GM18507 (cell line): ENCODE measurements at places on chromosomes 7 and 10.

GRCh38 chr10:63455507-63455906, 10.3 kb downstream of the JMJD1C start:
- no peak for DNase-seq

DNA sequence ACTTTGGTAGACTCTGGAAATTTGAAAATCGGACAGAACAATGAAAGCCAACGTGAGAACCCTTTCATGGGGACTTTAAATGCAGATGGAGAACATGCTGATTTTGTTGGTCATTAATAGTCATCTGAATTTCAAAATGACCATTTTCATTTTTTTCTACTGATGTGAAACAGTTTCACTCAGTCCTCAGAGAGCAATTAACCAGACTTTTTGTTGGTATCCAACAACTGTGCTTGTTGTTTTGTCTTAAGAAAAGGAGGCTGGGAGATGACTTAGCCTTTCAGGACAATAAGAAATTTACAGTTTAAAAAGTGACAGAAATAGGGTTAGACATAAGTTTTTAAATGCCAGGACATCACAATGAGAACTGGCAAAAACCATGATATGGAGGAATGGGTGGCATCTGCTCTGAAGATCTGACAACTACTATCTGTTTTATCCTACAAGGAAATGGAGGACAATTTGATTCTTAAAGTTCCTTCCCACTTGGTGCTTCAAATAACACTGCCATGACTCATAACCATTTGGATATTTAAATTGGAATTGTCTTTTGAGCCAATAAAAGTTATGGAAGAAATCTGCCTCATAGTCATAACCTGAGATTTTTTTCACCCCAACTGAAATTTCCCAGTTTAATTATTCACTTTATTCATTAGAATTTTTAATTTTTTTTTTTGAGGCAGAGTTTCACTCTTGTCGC, 87.2 kb upstream of the HPS1 start:
- DNase-seq = no peak

- DNase-seq = no peak
These were observed 2.4 kb downstream of the ACTA2 start for GRCh38 chr10:88949912-88950837.

GRCh38 chr7:73565675-73566340, 8.3 kb upstream of the BCL7B start:
- DNase-seq = no peak

DNA sequence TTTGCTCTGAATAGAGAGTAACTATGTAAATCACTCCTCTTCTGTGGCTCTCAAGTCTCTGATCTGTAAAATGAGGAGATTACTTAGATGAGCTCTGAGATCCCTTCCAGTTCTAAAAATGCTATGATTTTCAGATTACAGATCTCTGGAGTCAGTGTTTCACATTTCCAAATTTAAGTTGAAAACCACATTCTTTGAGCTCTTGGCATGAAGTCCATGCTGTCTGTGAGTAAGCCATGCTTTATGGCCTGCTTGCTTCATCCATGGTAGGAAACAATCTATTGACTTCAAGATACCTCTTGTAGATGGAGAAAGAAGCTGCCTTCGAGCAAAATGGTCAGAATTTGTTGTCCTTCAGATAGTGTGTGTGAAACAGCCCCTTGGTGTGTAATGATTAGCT, 64.9 kb downstream of the CELF2 start:
- no peak for DNase-seq

DNA sequence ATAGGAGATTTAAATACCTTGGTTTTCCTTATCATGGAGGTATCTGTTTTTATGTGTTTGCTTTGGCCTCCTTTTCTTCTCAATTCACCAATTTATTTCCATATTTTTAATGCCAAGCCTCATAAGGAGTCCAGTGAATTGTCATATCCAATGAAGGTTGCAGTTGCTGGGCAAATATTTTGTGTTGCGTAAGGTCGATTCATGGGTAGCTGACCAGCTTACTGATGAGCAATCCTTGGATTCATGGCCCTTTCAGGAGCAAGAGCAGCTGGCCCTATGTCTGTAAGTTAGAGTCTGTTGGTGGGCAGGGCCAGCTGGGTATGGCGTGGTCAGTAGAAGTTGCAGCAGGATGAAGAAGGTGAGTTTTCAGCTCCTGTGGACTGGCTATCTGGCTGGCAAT, 182.9 kb downstream of the PFKFB3 start:
- no peak for DNase-seq

GRCh38 chr10:35204650-35205319, 78.1 kb downstream of the CREM start:
- no peak for DNase-seq

GRCh38 chr7:91291902-91292301, 27.7 kb downstream of the FZD1 start:
- DNase-seq = no peak

- DNase-seq = no peak
These were observed 106.1 kb downstream of the MAD1L1 start for GRCh38 chr7:2126621-2127020.

GRCh38 chr7:158996214-158997109, 140.1 kb downstream of the DYNC2I1 start:
- DNase-seq = no peak

DNA sequence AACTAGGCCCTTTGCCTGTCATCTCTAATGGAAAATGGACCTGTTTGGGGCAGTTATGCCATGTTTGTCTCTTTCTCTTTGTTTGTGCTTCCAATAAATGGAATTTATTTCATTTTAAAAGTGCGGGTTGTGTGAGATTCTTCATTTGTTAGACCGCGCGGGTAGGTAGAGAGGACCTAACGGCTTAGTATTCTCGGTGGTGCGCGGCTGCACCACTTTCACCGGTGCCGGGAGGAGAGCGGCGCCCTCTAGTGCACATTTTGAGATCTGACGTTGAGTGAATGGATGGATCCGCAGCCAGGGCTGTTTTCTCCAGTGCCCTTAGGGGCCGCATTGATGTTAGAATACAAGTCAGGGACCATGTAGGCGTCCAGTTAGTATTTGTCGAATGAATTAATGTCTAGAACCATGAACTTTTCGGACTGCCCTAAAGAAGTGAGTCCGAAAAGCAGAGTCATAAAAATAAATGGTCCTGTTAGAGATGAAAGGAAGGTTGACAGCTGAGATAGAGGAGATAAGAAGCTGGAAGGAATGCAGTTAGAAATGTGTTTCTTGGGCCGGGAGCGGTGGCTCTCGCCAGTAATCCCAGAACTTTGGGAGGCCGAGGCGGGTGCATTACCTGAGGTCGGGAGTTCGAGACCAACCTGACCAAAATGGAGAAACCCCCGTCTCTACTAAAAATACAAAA, 29.3 kb upstream of the GIMAP8 start:
- peak; percentile 76 for DNase-seq

GRCh38 chr10:24569828-24570657, 153.6 kb downstream of the ARHGAP21 start:
- DNase-seq = no peak

DNA sequence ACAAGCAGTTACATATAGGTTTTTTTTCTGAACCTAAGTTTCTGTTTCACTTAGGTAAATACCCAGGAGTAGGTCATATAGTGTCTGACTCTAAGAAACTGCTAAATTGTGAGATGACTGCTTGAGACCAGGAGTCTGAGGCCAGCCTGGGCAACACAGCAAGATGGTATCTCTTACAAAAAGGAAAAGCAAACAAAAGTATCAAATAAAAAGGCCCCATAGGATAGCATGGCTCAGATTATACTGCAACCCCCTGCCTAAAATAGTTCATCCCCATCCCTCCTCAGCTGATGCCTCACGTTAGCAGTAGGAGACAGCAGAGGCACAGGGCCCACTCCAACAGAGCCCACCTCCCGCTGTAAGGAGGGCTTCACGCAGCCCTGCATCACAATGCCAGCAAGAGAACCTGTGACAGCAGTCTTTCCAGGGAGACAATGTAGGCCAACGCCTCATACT, 90.3 kb downstream of the SRPK2 start:
- DNase-seq = no peak

DNA sequence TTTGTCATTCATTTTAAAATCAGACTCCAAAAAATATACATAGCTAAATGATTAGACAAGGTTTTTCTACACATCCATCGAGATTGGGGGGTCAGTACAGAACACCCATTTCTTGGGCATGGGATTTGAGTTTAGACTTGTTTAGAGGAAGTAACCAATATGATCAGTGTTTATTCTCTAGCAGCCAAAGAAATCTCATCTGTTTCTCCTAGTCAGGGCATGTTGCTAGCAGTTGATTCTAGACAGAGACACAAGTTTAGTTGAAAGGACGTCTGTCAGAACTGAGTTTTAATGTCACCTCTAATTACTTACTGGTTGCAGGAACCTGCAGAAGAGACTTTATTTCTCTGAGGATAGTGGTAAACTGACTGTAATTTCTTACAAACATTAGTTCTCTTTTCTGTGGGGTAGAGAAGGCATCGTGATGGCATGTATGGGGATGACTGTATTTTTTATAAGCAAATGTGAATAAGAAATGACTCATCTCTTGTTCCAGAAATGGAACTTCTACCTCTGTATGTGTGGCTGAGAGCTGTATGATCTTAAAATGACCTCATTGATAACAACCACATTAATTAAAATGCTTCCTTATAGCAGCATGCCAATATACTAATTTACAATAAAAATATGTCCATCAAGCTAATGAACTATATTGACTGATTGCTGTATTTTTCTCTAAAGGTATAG, 30.6 kb upstream of the RHOBTB1 start:
- no peak for DNase-seq

GRCh38 chr10:89037096-89037495, 46.5 kb downstream of the FAS start:
- no peak for DNase-seq

DNA sequence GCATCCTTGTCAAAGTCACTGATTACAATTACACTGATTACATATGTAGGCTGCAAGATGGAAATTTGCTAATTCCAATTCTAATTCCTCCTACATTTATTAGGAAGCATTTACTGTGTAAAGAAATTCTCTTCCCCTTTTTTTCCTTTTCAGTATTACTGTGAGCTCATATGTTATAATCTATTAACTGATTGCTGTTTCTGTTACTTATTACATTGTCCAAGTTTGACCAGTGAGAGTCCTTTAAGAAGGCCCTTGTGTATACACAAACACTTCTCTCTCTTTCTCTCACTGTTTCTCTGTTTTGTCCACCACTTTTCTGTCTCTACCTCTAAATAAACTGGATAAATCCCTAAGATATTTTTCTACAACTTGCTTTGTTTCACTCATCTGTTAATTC, 31.5 kb downstream of the PHF14 start:
- DNase-seq = no peak

DNA sequence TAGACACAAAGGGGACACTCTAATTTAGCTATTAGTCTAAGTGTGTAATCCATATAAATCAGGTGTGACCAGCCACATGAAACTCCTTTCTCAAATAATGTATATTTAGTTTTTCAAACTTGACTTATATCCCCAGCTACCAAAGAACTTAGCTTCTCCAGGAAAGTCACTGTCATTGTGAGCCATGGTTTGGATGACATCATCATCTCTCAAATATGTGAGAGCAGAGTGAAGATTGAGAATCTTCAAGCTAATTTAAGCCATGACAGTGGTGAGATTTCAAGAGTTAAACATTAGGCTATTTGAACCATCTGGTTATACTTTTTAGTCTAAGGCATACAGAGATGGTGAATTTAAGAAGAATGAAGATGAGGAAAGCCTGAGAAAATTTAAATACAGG, 1165.6 kb downstream of the CNTNAP2 start:
- no peak for DNase-seq

DNA sequence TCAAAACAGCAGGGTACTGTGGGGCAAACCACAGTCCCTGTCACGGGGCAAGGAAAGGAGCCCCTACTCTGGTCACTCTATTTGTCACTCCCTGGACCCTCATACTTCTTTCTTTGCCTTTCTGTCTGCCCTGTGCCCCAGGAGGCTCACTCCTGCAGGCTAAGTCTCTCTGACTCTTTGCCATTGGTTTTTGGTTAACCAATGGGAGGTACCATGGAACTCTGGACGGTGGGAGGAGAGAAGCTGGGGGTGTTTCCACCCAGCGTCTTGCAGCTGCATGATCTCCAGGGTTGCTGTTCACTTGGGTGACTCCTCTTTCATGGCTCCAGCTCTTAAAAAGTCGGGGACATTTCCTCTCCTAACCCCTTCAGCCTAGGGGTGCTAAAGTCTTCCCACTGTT, 15.4 kb upstream of the EIF5AL1 start:
- DNase-seq = no peak

- DNase-seq = no peak
These were observed 49.8 kb upstream of the AKR1E2 start for GRCh38 chr10:4776234-4776638.

DNA sequence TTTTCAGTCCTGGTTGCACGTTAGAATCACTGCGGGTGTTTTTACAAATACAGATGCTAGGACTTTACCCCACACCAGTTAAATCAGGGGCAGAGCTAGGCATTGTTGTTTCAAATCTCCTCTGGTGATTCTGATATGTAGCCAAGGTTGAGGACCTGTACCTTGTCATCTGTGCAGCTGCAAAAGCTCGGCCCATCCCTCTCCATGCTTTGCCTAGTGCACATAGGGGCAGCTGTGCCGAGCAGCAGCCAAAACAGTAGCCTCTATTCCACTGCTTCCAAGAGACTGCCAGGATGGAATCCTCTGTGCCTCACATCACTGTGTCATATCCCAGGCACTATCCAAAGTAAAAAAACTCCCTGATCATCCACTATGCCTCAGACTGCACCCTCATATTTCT, 181.3 kb downstream of the CDK14 start:
- DNase-seq = no peak

DNA sequence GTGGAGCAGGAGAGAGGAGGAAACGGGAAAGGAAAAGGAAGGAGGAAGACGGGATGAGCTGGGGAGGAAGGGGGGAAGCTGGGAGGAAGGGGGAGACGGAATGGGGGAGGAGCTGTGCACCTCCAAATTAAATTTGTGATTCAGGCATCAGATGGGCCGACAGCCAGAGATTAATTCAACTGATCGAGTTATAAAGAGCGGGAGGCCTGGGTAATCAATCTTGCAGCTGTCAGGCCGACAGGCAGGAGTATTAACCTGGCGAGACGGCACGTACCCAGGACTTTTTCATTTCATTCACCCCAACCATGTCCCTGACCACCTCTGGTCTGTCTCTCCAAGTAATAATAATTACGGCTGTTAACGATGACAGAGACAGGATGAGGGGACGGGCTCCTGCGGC, 26.2 kb downstream of the KAZALD1 start:
- DNase-seq = no peak

- no peak for DNase-seq
These were observed 32.5 kb downstream of the ZNF277 start for GRCh38 chr7:112238852-112239610.

- DNase-seq = no peak
These were observed 86.4 kb upstream of the DGKB start for GRCh38 chr7:14988941-14989340.

GRCh38 chr10:52316500-52316899, 2.4 kb downstream of the DKK1 start:
- no peak for DNase-seq

DNA sequence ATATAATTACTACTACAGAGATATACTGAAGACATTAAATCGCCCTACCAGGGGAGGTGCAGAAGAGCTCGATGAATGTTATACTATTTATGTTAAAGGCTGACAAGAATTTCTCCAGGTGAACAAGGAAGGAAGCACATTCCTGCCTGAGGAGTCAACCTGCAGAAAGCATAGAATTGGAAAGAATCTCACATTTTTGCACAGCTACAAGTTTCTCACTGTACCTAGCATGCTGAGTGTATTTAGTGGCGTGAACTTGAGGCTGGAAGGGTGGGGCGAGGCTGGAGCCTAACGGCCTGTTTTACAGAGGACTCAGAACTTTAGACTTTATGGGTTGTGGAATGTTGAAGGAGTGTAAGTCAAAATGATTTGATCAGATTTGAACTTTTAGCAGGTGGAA, 373.6 kb upstream of the LRGUK start:
- no peak for DNase-seq

GRCh38 chr10:32982911-32983909, 25.2 kb upstream of the ITGB1 start:
- no peak for DNase-seq
